ENCODE measurements at places on chromosomes 16 and 17.

DNA sequence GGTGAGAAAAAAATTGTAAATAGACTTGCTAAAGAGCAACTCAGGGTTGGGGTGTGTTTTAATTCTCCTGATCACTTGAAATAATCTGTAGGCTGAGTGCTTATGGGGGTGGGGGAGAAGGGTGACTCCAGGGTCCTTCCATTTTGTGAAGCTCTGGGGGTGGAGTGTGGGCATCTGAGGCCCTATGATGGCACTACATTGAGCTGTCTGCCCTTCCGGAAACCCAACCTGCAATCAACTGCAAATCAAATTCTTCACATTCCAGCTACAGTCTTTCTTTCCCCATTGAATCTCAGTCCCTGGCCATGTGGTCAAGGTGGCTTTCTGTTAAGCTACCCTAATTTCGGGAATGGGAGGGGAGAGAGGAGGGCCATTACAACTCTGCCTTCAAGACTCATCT, 6.0 kb upstream of the CDC6 start:
- DNase-seq: no peak

DNA sequence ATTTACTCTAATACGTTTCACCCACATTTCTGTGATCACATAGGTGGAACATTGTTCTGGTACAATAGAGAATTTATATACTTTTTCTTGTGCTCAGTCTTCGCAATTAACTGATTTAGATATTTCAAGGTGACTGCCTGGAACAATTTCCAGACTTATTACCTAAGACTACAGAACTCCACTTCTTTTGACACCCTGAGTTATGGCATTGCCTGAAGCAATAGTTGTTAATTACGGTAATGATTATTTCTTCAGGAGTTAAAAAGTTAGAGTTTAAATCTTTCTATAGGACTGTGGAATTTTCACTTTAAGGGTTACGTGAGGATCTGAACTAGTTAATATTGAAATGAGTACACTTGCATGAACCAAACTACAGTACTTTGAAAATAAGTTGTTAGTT, 74.8 kb downstream of the MAP2K6 start:
- DNase-seq: no peak

GRCh38 chr17:19569785-19570543, 36.3 kb downstream of the SLC47A1 start:
- no peak for DNase-seq

DNA sequence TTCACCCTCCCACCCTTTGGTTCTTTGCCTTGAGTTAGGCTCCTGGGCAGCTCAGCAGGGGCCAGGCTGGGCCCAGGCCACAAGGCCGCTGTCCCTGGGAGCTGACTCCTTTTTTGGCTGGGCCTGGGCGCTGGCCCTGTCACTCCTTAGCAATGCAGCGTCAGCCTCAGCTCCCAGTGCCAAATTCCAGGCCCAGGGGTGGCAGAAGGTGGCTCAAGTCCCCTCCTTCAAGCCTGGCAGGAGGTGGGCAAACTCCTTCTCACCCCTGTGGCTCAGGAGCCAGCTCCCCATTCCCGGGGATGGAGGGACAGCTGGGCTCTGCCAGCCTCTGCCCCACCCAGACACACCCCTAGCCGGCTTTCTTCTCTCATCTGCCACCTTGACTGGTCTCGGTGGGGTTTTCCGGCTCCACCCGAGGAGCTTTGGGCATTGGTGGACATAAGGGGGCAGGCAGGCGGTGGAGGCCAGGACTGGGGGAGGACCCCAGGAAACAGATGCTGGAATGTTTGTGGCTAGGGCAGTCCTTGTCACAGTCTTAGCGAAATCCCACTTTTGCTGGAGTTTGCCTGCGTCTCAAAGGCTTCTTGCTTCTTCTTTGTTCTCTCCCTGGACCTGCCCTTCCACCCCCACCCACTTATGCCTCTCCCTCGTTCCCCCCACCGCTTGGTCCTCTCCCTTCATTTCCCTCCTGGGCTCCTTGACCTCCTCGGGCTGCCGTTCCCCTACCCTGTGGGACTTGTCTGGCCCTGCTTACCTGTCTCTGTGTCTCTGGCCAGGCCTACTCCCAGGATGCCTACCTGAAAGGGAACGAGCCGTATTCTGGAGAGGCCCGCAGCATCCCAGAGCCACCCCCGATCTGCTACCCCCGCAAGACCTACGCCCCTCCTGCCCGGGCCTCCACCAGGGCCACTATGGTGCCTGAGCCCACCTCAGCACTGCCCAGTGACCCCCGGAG, 37.4 kb downstream of the ARHGAP23 start:
- no peak for DNase-seq

DNA sequence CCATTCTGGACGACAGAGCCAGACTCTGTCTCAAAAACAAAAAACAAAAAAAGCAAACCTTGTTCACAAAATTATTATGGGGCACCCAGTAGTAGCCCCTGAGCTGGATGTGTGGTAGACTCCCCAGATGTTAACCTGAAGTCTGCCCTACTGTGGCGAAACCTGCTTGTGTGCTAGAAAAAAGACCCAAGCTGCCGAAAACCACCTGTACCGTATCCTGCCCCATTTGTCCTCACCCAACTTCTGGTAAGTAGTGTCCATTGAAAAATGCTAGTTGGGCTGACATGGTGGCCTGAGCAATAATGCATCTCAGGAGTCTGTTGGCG, 9.1 kb downstream of the RMI2 start:
- no peak for DNase-seq

GRCh38 chr17:45315648-45316433, 979 bp downstream of the MAP3K14 start:
- no peak for DNase-seq

DNA sequence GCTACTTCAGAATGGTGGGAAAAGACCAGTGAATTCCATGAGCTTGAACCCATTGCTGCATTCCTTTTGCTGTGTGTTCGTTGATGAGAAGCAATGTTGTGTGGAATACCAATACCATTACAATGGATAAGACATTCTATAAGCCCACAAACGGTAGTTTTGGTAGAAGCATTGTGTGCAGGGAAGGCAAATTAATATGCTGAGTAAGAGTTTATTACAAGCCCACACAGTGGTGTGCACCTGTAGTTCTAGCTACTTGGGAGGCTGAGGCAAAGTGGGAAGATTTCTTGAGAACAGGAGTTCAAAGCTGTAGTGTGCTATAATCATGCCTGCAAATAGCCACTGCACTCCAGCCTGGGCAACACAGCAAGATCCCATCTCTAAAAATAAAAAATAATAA, 19.9 kb upstream of the TENT4B start:
- no peak for DNase-seq

- no peak for DNase-seq
Measured at GRCh38 chr16:23570992-23571632, 13.6 kb downstream of the UBFD1 start.

DNA sequence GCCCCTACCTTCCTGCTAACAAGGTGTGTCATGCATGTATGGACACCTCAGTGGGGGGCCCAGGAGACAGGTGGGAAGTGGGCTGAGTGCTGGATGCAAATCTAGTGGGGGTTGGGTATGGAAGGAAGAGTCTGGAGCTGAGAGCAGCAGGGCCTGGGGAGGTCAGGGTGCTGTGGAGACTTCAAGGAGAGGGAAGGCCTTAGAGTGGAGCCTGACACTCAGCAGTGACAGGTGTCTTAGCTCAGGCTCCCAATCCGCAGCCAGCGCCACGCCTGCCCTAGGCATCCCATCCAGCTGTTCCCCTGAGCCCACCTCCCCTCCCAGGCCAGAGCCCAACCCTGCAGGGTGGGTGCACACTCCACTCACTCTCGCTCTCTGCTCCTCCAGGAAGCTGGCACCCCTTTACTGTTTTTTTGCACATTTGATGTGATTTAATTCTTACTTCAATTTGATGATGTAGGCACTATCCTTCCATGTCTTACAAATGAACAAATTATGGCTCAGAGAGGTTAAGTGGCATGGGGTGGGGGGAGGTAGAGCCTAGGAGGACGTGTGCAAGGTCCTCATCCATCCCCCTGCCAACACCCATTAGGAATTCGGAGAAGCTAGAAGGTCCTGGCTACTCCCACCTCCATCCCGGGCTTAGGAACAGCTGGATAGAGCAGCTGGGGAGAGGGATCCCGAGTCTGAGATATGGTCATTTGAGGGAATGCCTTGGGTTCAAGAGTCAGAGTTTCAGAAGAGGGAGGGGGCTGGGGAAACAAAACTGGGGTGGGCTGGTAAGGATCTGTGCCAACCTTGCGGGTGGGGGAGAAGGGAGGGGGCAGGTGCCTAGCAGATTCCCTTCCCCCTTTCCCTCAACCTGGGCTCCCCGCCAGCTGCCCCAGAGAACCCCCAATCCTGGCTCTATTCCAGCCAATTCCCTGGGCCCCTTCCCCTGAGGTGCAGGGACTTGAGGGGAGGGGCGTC, 2.1 kb downstream of the FAM171A2 start:
- DNase-seq: no peak

DNA sequence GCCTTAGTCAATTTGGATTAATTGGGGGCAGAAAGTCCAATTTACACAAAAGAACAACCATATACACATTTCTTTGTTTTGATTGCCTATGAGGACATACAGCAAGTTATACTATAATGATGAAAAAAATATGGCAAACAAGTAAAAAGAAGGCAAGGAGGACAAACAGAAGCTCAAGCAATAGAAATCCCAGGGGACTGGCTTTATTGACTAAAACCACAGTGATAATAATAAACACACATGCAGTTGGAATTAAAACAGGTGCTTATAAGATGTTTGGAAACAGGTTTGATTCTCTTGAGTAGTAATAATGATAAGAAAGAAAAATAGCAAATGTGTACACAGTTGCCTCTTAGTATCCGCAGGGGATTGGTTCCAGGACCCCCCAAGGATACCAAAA, 176.4 kb downstream of the SHISA9 start:
- DNase-seq: no peak
